ENCODE measurements at places on chromosomes 6 and 20.

DNA sequence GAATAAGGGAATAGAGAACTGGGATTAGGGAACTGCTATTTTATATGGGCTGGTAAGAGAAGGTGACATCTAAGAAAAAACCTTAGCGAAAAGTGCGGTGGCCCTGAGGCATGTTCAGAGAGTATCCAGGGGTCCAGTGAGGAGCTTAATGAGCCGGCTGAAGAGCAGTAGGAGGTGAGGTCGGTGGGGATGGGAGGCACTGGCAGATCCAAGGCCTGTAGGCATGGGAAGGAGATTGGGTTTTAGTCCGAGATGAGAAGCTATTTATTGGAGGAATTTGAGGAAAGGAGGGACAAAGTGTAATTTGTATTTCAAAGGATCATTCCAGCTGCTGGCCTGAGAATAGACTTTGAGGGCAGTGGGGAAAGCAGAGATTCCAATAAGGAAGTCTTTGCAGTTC lies 123.8 kb downstream of the QKI start:
- DNase-seq = no peak

- DNase-seq = no peak
Measured at GRCh38 chr6:135295085-135295484, 114.0 kb downstream of the MYB start.

DNA sequence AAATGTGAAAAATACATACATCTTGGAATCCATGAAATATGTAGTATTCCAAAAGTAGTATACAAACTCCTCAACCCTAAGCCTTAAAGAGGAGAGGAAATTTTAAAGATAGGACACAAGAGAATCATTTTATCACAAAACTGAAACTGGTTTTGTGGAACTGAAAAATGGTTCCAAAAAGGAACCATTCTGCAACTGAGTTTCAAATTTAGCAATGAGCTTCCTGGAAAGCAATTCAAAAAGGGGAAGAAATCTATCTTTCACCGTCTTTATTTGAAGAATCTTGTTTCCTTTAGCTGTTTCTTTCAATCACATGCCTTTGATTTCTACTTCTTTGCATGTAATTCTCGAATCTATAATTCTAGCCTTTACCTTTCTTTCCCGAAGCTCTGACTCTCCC lies 32.2 kb upstream of the LAMP5 start:
- DNase-seq = no peak

- DNase-seq = no peak
Measured at GRCh38 chr6:98782772-98783171, 51.6 kb upstream of the POU3F2 start.

DNA sequence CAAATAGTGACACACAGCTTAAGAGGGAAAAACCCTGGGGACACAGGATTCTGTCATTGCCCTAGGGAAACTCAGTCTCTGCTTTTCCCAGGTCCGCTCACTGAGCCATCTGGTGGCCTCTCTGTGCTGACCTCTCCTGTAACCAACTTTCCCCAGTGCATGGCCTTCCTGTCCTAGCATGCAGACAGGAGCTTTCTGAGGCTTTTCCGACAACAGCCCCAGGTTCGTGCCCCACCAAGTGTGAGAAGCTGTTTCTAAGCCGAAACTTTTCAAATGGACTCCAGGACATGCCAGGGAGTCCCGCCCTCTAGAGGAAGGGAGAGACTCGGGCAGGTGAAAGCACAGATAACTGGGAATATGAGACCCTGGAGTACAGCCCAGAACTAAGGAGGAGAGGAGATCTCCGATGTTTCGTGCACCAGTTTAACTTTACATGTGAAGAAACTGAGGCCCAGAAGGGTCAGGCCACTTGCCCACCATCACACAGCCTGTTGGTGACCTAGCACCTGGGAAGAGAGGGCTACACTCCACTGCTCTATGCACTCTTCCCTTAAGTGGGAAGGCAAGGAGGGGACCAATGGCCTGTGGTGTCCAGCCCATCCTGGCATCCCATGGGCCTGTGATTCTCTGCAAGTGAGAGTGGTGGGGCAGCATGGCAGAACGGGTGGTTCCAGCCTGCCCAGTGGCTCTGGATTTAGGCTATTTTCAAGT lies 46.2 kb downstream of the RPP40 start:
- no peak for DNase-seq

DNA sequence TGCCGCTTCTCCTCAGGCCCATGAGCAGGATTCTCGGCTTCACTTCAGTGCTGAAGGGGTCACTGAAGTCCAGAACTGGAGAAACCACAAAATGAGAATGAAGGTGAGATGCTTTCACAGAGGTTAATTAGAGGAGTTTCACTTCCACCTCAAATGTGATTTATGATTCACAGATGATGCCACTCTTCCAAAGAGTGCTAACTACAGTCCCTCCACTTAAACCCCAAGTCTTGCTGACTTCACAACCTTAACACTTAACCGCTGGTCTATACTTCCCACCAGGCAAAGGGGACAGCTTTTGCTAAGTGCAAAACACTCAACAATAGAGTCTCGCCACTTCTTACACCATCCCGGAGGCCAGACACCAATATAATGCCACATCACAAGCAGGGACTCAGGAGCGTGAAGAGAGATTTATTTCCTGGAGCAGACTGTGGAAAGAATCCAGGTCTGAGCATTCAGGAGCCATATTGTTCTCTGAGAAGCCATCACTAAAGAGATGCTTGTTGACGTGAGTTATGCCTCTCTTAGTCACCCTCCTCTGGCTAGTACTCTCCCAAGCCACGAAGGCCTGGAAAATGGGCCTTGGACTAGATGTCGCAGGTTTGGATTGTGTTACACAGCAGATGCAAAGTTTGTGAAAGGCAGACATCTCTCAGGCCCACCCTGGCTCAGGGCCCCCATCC lies 24.4 kb downstream of the RRAGD start:
- no peak for DNase-seq

DNA sequence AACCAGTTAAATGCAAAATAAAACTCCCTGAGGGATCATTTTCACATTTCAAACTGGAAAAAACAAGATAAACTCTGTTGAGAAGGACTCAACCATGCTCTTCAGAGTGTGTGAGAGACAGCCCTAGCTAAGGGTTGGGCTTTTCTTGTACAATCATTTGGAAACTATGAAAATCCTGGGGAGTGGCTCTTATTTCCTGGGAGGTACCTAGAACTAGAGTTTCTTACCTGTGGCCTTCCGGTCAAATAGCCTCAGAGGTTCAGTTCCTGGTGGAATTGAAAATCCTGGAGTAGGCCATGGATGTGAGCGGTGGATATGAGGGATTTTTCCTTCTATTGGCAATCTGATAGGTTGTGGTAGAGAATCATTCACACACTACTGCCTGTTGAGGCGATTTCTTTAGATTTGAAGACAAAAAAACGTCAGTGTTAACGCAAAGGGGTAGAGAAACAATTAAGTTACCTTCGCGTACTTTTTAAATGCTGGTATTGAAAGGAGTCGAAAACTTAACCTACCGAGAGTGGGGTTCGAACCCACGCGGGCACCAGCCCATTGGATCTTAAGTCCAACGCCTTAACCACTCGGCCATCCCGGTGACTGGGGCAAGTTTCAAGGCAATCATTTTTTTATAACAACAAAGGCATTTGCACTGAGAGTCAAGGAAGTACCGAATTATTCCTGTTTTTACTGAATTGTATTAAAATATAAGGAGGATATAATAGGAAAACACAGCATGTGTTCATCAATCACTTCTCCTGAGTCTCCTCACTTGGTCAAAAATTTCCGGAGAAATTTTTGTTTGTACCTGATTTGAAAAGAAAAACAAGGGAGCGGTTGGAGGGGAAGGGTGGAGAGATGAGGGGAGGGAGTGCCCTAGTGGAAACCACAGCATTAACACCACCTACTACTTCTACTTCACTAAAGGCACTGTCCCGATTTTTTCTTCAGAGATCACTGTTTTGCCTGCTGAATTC lies 191.3 kb downstream of the OR2B2 start:
- no peak for DNase-seq

DNA sequence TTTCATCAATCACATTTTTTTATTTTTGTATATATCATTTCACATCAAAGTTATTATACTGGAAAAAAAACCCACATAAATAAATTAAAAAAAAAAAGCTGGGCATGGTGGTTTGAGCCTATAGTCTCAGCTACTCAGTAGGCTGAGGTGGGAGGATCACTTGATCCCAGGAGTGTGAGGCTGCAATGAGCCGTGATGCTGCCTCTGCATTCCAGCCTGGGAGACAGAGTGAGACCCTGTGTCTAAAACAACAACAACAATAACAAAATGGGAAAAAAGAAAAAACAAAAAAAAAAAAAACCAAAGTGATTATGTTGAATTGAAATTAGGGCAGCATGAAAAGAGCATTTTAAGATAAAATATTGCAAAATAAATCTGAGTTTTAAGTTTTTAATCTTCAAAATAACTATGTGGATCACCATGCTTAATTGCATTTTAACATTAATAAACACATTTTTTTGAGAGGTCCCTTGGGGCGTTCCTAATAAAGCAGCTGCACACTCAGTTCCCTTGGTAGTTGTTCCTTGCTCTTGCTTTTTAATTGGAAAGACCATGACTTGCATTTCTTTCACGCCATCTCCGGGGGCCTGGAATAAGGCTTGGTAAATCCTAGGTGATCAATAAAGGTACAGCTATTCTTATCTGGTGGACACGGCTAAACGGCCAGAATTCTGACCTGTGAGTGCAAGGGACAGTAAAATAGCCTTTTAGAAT lies 15.1 kb downstream of the NOX3 start:
- DNase-seq = no peak

DNA sequence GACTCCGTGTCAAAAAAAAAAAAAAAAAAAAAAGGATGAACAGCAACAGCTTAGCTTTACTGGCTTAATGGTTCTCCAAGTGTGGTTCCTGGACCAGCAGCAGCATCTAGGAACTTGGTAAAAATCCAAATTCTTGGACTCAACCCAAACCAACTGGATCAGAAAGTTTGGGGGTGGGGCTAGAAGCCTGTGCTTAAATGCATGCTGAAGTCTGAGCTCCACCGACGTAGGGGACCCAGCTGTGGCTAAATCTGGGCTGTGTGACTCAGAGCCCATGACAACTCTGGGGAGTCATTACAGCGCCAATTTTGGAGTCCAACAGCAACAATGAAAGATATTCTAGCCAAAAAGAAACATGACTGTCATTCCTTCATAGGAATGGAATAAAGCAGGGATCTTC lies 13.6 kb upstream of the CHD6 start:
- DNase-seq = no peak

- no peak for DNase-seq
Measured at GRCh38 chr20:53530440-53530839, 63.2 kb downstream of the ZNF217 start.

- no peak for DNase-seq
Measured at GRCh38 chr6:127299522-127300240, 33.0 kb downstream of the RNF146 start.

Data from renal cortex interstitium (tissue), 15 donors.